A549 treated with GW870086 at 1 μM for 4 hours (cell line): ENCODE measurements at places on chromosomes 6 and 20. TPM values are rescaled to one million over a fixed set of nuclear protein-coding genes. Genes with fewer than 3 reads are reported as not detected.

The ERVFRD-1 gene
- not detected in 5 replicates for total RNA-seq

The SIM1 gene
- total RNA-seq, result not detected in 5 replicates

The DDX43 gene
- not detected in 5 replicates for total RNA-seq

The CTAGE9 gene
- not detected in 5 replicates for total RNA-seq

The DYNLRB1 gene
- 230 to 251 TPM (median 240 TPM) in 5 replicates for total RNA-seq

The IP6K3 gene
- 0.40 to 0.80 TPM (median 0.46 TPM) in 5 replicates for total RNA-seq

The CCNC gene
- 27.0 to 35.6 TPM (median 31.1 TPM) in 5 replicates for total RNA-seq

The FAM229B gene
- total RNA-seq, result 7.3 to 12.3 TPM (median 9.5 TPM) in 5 replicates

The RBCK1 gene
- 107 to 139 TPM (median 134 TPM) in 5 replicates for total RNA-seq

The KIZ gene
- total RNA-seq, result 4.1 to 4.9 TPM (median 4.4 TPM) in 5 replicates

The RREB1 gene
- 8.9 to 11.4 TPM (median 10.2 TPM) in 5 replicates for total RNA-seq

The SLC32A1 gene
- not detected in 5 replicates for total RNA-seq

The SLPI gene
- total RNA-seq, result 10.3 to 12.4 TPM (median 11.8 TPM) in 5 replicates

The FAM217A gene
- total RNA-seq, result not detected in 5 replicates

The ATP9A gene
- total RNA-seq, result 11.1 to 16.4 TPM (median 15.6 TPM) in 5 replicates

The ADGB gene
- not detected in 5 replicates for total RNA-seq

The DCBLD1 gene
- total RNA-seq, result 24.0 to 29.9 TPM (median 26.3 TPM) in 5 replicates

The DNAH8 gene
- total RNA-seq, result not detected in 5 replicates

The ABHD16B gene
- total RNA-seq, result not detected in 5 replicates

The ADAT2 gene
- 2.7 to 4.3 TPM (median 4.1 TPM) in 5 replicates for total RNA-seq

The TBPL1 gene
- 19.4 to 24.1 TPM (median 23.2 TPM) in 5 replicates for total RNA-seq

The EIF6 gene
- 409 to 463 TPM (median 412 TPM) in 5 replicates for total RNA-seq

The C6orf15 gene
- not detected in 5 replicates for total RNA-seq

The MRPL2 gene
- total RNA-seq, result 51.5 to 69.5 TPM (median 54.8 TPM) in 5 replicates

The CLDN20 gene
- not detected in 5 replicates for total RNA-seq

The DUSP15 gene
- total RNA-seq, result 0.66 to 1.6 TPM (median 1.0 TPM) in 5 replicates

The EPPIN gene
- not detected in 5 replicates for total RNA-seq

The MTG2 gene
- 30.7 to 39.4 TPM (median 36.4 TPM) in 5 replicates for total RNA-seq

The EYA4 gene
- 7.8 to 11.4 TPM (median 10.0 TPM) in 5 replicates for total RNA-seq

The WASF1 gene
- total RNA-seq, result 10.7 to 13.3 TPM (median 10.8 TPM) in 5 replicates

The SLC16A10 gene
- 0.56 to 0.91 TPM (median 0.62 TPM) in 5 replicates for total RNA-seq

The ARFGEF3 gene
- 0.35 to 0.70 TPM (median 0.54 TPM) in 5 replicates for total RNA-seq

The PKHD1 gene
- total RNA-seq, result not detected in 5 replicates

The FOXF2 gene
- 17.4 to 22.0 TPM (median 21.4 TPM) in 5 replicates for total RNA-seq

The LST1 gene
- 0.30 to 0.66 TPM in 2 of 5 replicates, not detected in the others for total RNA-seq

The HLA-DOA gene
- total RNA-seq, result 0.03 to 0.14 TPM in 2 of 5 replicates, not detected in the others

The WFDC10B gene
- total RNA-seq, result not detected in 5 replicates

The ULBP1 gene
- total RNA-seq, result 0.53 to 0.99 TPM (median 0.79 TPM) in 5 replicates

The MCHR2 gene
- not detected in 5 replicates for total RNA-seq

The GDAP1L1 gene
- 0.08 TPM in 1 of 5 replicates, not detected in the others for total RNA-seq

The RIMS4 gene
- 1.3 to 2.0 TPM (median 1.6 TPM) in 5 replicates for total RNA-seq

The FNDC1 gene
- total RNA-seq, result 0.05 to 0.14 TPM (median 0.06 TPM) in 5 replicates

The IRAK1BP1 gene
- 0.58 to 1.1 TPM (median 0.73 TPM) in 5 replicates for total RNA-seq

The DPPA5 gene
- total RNA-seq, result not detected in 5 replicates

The SAPCD1 gene
- total RNA-seq, result 1.6 to 3.9 TPM (median 3.7 TPM) in 5 replicates

The GPANK1 gene
- total RNA-seq, result 8.2 to 10.4 TPM (median 9.7 TPM) in 5 replicates

The SGK2 gene
- total RNA-seq, result 8.2 to 10.4 TPM (median 9.3 TPM) in 5 replicates

The E2F3 gene
- 10.7 to 13.3 TPM (median 12.4 TPM) in 5 replicates for total RNA-seq

The SLC2A10 gene
- total RNA-seq, result not detected in 5 replicates

The OR12D3 gene
- total RNA-seq, result not detected in 5 replicates

The FRK gene
- 1.5 to 2.4 TPM (median 2.3 TPM) in 5 replicates for total RNA-seq

The GPX6 gene
- total RNA-seq, result not detected in 5 replicates

The FILIP1 gene
- total RNA-seq, result 0.30 to 0.40 TPM (median 0.32 TPM) in 5 replicates

The UBE2V1 gene
- total RNA-seq, result 105 to 127 TPM (median 110 TPM) in 5 replicates

The CEP85L gene
- 1.2 to 2.6 TPM (median 1.5 TPM) in 5 replicates for total RNA-seq
